Smooth muscle cell of trachea (primary cell): ENCODE measurements at places on chromosomes 3 and 15. TPM values are rescaled to one million over a fixed set of nuclear protein-coding genes. Genes with fewer than 3 reads are reported as not detected.

PLCH1 gene
- total RNA-seq, result under 0.01 and 0.17 TPM in 2 replicates

SPINT1 gene
- 0.15 and 0.17 TPM in 2 replicates for total RNA-seq

LRRIQ4 gene
- total RNA-seq, result not detected in 2 replicates

AP3B2 gene
- total RNA-seq, result 0.15 and 1.5 TPM in 2 replicates

CFAP100 gene
- not detected in 2 replicates for total RNA-seq

ACTRT3 gene
- total RNA-seq, result 4.8 and 5.4 TPM in 2 replicates

SLC30A4 gene
- 9.3 and 10.8 TPM in 2 replicates for total RNA-seq

TEX55 gene
- not detected in 2 replicates for total RNA-seq

BRK1 gene
- 118 and 138 TPM in 2 replicates for total RNA-seq

ST3GAL6 gene
- total RNA-seq, result 0.87 and 0.99 TPM in 2 replicates

PIGX gene
- 10.6 and 19.6 TPM in 2 replicates for total RNA-seq

NMB gene
- total RNA-seq, result 3.6 and 6.8 TPM in 2 replicates

COLQ gene
- 0.15 and 0.66 TPM in 2 replicates for total RNA-seq

FBN1 gene
- total RNA-seq, result 887 and 1,012 TPM in 2 replicates

GAP43 gene
- 0.33 and 1.7 TPM in 2 replicates for total RNA-seq

INKA1 gene
- 9.3 and 10.5 TPM in 2 replicates for total RNA-seq

SUCNR1 gene
- under 0.01 TPM in 1 of 2 replicates, not detected in the other for total RNA-seq

RAB6B gene
- 0.44 and 1.2 TPM in 2 replicates for total RNA-seq

OSTN gene
- total RNA-seq, result 0.17 and 0.44 TPM in 2 replicates

CMTM7 gene
- 4.4 and 7.9 TPM in 2 replicates for total RNA-seq

IMPG2 gene
- 0.29 and 0.33 TPM in 2 replicates for total RNA-seq

GOLGA8T gene
- total RNA-seq, result not detected in 2 replicates

AMIGO3 gene
- 0.29 and 1.8 TPM in 2 replicates for total RNA-seq

CLSTN2 gene
- 0.29 and 0.33 TPM in 2 replicates for total RNA-seq

CATSPER2 gene
- total RNA-seq, result 0.50 and 3.1 TPM in 2 replicates

ACAD9 gene
- 45.8 and 59.5 TPM in 2 replicates for total RNA-seq

IGF2BP2 gene
- 36.8 and 58.6 TPM in 2 replicates for total RNA-seq

GOLGA8K gene
- total RNA-seq, result under 0.01 and 0.44 TPM in 2 replicates

LMAN1L gene
- 0.15 TPM in 1 of 2 replicates, not detected in the other for total RNA-seq

INAFM2 gene
- total RNA-seq, result 5.4 and 15.7 TPM in 2 replicates

C15orf62 gene
- total RNA-seq, result 0.15 TPM in 1 of 2 replicates, not detected in the other

MKRN2OS gene
- total RNA-seq, result 0.33 TPM in 1 of 2 replicates, not detected in the other

TEX9 gene
- 5.5 and 7.3 TPM in 2 replicates for total RNA-seq

CYP8B1 gene
- not detected in 2 replicates for total RNA-seq

RTP3 gene
- not detected in 2 replicates for total RNA-seq

NDN gene
- total RNA-seq, result 59.6 and 132 TPM in 2 replicates

GP9 gene
- not detected in 2 replicates for total RNA-seq

AADACL2 gene
- total RNA-seq, result not detected in 2 replicates

ISLR gene
- 92.1 and 202 TPM in 2 replicates for total RNA-seq

SHC4 gene
- 2.0 and 3.0 TPM in 2 replicates for total RNA-seq

CCR3 gene
- total RNA-seq, result 0.33 TPM in 1 of 2 replicates, not detected in the other

REC114 gene
- not detected in 2 replicates for total RNA-seq

C3orf22 gene
- total RNA-seq, result not detected in 2 replicates

PRSS50 gene
- not detected in 2 replicates for total RNA-seq

GP5 gene
- 0.17 TPM in 1 of 2 replicates, not detected in the other for total RNA-seq

ANKUB1 gene
- total RNA-seq, result not detected in 2 replicates

STAC gene
- total RNA-seq, result 2.5 and 3.6 TPM in 2 replicates

SI gene
- not detected in 2 replicates for total RNA-seq

ZFAND6 gene
- total RNA-seq, result 114 and 149 TPM in 2 replicates

USP13 gene
- total RNA-seq, result 12.4 and 23.4 TPM in 2 replicates

IL17RB gene
- under 0.01 and 0.17 TPM in 2 replicates for total RNA-seq

GXYLT2 gene
- 26.0 and 32.4 TPM in 2 replicates for total RNA-seq

TIPARP gene
- total RNA-seq, result 26.5 and 29.7 TPM in 2 replicates

GOLGA8G gene
- not detected in 2 replicates for total RNA-seq

CFAP161 gene
- total RNA-seq, result 0.66 TPM in 1 of 2 replicates, not detected in the other
